Activated CD4-positive, alpha-beta T cell treated with anti-CD3 and anti-CD28 coated beads, Interleukin-2, Interleukin-6, amounts not matched to agents 100 ng/mL and 50 ng/mL, durations not matched to agents 16 hours and 8 hours (primary cell): ENCODE measurements at places on chromosomes 1 and 21.

GRCh38 chr1:82048596-82048995 lies 247.9 kb downstream of the ADGRL2 start:
- DNase-seq, result no peak

GRCh38 chr1:60920561-60920960 lies 161.8 kb upstream of the NFIA start:
- DNase-seq, result no peak

DNA sequence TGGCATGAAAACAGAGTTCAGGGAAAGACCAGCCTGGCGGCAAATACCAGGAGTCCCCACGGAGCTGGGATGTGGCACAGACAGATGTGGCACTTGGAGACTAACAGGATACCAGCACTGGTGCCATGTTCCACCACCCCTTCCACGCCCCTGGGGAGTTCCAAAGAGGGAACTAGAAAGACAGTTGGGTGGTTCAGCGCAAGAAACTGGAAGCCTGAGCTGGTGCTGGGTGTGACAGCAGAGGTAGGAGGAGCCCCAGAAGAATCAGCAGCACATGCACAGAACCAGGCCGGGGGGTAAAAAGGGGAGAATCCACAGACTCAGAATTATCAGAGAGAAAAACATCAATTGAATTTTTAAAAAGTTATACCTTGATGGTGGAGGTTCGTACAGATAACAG lies 22.4 kb downstream of the DDX20 start:
- DNase-seq, result no peak

- no peak for DNase-seq
Observed at GRCh38 chr1:26630634-26631033, 65.2 kb upstream of the ARID1A start.

GRCh38 chr1:234997201-234997895 lies 131.3 kb downstream of the TOMM20 start:
- DNase-seq, result no peak

GRCh38 chr1:201167041-201167991 lies 13.0 kb upstream of the TMEM9 start:
- DNase-seq, result no peak

DNA sequence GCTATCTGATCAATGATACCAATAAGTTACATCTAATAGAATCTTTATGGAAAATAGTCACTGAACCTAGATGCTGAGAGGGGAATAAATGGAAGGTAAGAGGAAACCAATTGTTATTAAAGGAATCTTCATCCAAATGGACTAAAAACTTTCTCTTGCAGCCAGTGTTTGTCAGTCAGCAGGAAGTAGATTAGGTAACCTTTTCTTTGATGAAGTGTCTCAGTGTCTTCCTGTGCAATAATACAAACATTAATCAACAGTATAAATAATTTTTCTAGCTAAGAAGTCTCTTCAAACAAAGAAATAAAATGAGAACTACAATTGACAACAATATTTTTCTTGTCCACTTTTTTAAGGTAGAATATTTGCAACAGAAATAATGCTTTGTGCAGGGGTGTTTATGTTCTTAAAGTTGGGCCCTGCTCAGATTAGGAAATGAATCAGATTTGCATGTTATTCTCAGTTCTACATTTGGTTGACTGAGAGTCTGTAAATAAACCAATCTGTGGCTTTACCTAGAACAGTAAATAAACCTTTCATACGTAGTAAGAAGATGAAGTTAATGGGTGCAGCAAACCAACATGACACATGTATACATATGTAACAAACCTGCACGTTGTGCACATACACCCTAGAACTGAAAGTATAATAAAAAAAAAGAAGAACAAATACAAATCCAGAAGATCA lies 391.4 kb downstream of the MRPL39 start:
- no peak for DNase-seq

- no peak for DNase-seq
Observed at GRCh38 chr1:110114784-110115183, 2.5 kb downstream of the UBL4B start.

DNA sequence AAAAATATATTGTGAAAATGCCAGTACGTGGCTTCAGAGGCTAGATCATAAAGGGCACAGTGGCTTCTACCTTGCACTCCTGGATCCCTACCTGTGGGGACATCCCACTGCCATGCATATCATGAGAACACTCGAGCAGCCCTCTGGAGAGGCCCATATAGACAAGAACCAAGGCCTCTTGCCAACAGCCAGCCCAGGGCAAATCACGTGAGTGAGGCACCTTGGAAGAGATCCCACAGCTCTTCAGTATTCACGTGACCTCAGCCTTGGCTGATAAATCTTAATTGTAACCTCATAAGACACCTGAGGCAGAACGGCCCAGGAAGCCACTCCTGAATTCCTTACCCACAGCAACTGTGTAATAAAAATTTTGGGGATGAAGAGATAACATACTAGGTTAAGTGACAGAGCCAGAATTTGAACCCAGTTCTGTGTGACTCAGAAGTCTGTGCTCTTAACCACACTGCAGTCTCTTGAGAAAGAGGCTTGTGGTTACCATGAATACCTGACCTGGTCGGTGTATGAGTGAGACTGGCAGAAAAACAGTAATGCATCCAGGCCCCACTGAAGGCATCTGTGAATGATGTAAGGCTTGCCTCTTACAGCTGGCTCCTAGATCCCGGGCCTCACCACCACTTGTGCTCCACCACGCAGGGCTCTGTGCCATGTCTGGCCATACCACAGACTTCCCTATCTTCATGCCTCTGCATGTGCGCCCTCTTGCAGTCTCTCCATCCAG lies 6.9 kb upstream of the A3GALT2 start:
- DNase-seq, result peak; percentile 28

DNA sequence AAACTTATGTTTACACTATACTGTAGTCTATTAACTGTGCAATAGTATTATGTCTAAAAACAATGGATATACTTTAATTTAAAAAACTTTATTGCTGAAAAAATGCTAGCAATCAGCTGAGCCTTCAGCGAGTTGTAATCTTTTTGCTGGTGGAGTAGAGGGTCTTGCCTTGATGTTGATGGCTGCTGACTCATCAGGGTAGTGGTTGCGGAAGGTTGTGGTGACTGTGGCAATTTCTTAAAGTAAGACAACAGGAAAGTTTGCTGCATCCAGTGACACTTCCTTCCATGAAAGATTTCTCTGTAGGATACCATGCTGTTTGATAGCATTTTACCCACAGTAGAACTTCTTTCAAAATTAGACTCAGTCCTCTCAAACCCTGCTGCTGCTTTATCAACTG lies 234.7 kb upstream of the CSF3R start:
- no peak for DNase-seq

GRCh38 chr1:9256332-9256731 lies 21.8 kb downstream of the H6PD start:
- DNase-seq, result no peak

DNA sequence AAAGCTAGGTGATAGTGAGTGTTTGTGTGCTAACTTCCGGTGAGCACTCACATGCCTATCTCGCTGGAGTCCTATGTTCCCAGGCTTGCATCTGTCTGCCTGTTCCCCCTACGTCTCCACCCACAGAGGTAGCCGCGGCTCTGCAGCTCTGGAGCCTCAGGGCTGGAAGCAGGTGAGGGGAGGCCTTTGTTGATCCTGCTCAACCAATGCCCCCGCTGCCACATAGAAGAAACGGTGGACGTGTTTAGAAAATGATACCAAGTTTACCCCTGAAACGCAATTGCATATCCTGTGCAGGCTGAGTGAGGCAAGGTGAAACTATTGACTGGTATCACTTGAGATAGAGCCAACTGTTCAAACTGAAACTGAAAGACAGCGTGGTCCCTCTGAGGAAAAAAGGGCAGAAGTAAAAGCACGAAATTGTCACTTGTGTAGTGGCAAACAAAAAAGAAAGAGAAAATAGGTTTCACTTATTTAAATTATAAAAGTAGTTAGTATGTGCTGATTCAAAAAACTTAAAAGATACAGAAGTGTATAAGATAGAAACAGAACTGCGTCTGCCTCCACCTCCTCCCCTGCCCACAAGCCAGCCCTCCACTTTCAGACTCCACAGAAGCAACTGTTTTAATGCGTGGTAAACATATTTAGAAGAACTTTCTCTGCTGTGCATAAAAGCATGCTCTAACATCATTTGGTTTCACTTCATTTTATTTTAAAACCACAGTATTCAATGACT lies 38.6 kb upstream of the ETS2 start:
- peak; percentile 91 for DNase-seq

DNA sequence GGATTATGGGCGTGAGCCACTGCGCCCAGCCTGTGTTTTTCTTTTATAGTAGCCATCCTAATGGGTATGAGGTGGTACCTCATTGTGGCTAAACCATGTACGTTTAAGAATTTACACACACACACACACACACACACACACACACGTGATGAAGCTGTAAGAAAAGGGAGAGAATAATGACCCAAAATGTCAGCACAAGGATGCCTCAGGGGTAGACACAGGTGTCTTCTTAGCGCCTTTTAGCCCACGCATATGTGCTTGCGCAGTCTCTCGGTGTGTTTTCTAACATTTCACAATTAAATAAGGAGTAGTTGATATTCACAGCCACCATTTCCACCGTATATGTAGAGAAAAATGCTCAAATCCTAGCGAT lies 782 bp upstream of the PFKL start:
- DNase-seq, result peak; percentile 14

DNA sequence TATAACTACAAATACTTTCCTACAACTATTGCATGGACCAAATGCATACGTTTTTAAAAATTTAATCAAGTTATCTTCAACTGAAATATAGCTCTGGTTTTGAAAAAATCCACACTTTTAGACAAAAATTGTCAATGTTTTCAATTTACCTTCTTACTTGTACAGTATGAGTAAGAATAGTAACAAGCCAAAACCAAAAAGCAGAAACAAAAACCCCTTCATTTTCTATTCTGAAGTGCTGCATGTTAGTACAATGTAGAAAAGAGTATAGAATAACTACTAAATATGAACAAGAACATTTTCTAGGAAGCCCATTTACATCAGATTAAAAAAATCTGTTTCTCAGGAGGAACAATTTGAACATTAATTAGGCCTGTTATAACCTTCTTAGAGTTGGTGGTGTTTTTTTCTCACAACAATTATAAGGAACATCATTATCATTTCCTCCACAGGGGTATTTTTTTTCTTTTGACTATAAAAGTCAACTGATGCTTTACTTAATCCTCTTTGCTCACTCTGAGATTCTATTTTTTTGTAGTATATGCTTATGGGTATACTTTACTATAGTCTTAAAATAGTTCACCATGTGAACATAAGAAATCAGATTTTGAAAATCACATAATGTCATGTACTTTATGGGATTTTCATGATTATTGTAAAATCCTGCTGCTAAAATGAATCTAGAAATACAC lies 475.4 kb downstream of the PTBP2 start:
- DNase-seq, result no peak

DNA sequence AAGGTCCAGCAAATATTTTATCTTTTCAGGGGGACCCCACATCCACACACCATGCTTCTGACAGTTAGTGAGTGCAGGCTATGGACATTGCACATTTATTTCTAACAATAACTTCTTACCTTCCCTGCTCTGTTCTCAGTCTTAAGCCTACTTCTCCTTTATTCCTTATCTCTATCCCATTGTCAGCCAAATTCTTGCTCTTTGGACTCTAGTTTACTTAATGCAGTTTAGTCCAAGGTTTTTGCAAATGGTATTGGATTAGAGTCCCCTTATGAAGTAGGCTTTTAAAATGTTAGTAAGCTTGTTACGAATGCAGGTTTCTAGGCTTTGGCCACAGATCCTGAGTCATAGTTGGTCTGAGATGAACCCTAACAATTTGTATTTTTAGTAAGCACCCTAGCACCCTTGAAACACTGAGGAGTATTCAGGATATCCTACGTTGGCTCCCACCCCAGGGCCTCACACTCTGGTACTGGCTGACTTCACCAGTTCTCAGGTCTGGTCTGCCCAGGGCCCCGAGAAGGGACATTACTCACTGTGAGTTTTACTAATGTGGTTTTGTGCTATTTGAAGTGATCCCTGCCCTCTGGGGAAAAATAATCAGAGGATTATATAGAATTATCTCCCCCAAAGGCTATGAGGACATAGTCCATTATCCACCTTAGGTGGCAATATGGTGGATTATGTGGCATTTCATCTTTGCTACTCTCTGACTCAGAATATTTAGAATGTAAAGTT lies 239.5 kb downstream of the TGFB2 start:
- DNase-seq, result no peak
